ENCODE measurements at places on chromosomes 4 and X. TPM values are rescaled to one million over a fixed set of nuclear protein-coding genes. Genes with fewer than 3 reads are reported as not detected.

The ARHGAP10 gene
- total RNA-seq, result 21.2 TPM

The GAGE12H gene
- not detected for total RNA-seq

The SRPK3 gene
- total RNA-seq, result not detected

The ADH7 gene
- not detected for total RNA-seq

The KLB gene
- total RNA-seq, result not detected

The PDGFRA gene
- total RNA-seq, result 0.34 TPM

All from T-helper 2 cell treated with Interferon-gamma antibody and Interleukin-4, amounts not matched to agents 100 ng/mL and 5 ng/mL, for 36 hours (primary cell).